H7 (cell line): ENCODE measurements at places on chromosomes 3 and 15. TPM values are rescaled to one million over a fixed set of nuclear protein-coding genes. Genes with fewer than 3 reads are reported as not detected.

DNA sequence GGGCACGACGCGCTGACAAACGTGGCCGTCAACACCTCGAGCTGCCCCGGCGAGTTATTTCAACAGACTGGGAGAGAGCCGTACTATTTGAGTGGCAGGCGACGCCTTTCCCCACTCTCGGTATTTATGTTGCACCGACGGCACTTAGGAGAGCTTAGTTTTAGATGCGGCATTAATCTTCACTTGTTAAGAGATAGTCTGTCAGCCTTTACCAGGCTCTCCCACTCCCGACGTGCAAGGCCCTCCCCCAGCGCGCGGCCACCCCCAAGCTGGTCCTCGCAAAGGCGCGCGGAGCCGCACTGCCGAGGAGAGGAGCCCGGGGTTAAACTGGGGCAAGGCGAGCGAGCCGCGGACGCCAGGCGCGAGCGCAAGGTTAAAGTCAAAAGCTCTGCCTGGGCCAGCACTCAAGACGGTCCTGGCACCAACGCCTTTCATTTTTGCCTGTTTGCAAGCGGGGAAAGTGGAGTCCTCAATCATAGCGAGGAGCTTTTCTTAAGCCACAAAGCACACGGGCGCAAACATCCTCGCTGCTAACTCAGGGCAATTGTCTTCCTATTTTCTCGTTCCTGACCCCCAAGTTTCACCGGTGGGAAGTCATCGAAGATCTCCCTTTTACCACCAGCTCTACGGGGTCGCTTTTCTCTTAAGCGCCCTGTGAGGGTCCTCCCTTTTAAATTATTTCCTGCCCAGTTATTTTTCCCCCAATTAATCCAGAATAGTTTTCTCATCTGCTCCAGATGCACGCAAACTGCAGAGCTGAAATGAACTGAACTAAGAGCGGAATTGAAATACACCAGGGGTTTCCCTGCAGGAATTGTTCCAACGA lies 86.6 kb downstream of the NR2F2 start:
- peak; percentile 74 for DNase-seq

DNA sequence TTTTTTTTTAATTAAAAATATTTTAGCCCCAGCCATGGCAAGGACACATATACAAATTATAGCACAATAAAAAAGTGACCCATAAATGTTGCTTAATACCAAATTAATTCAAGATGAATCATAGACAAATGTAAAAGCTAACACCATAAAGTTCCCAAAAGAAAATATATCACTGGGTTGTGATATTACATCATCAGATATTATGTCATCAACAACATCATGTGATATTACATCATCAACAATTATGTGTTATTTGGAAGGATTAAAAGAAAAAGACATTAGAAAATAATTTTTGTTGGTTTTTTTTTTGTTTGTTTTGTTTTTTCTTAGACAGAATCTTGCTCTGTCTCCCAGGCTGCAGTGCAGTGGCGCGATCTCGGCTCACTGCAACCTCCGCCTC lies 34.5 kb upstream of the ABHD10 start:
- no peak for DNase-seq

GRCh38 chr3:116306149-116306548 lies 139.1 kb downstream of the LSAMP start:
- no peak for DNase-seq

- no peak for DNase-seq
Measured at GRCh38 chr3:56207922-56208321, 260.3 kb downstream of the ERC2 start.

DNA sequence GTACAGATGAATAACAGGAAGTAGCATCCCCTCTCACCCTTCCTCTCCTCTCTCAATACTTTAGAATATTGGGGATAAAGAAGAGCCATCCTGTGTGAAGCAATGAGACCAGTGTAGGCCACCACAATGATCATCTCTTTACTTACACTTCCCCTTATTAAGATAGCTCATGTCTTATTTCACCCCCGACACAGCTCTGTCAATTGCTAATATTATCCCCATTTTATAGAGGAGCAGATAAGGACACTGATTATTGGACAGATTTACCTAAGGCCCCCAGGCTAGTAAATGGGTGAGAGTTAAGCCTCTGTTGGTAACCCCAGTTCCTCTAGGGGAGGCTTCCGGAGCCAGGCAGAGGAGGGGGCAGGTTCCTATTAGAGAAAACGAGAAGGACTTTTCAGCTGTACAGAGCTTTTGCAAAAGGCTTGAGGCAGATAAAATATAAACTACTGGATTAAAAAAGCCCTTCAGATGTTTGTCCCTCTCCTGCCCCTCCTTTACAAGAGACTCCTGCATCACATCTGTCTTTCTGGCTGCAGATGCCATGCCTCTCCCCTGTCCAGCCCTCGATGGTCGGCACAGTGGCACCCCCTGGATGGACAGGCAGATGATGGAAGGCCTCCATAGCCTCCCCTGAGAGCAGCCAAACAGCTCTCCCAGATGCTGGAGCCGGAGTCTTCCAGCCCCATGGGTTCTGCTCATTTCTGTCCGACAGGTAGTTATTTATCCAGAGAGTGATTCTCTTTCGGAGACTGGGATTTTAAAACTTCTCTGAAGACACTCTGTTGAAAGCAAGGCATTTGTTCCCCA lies 49.4 kb upstream of the LCTL start:
- peak; percentile 15 for DNase-seq

- DNase-seq: no peak
Measured at GRCh38 chr3:9255976-9256375, 6.5 kb upstream of the SRGAP3 start.

DNA sequence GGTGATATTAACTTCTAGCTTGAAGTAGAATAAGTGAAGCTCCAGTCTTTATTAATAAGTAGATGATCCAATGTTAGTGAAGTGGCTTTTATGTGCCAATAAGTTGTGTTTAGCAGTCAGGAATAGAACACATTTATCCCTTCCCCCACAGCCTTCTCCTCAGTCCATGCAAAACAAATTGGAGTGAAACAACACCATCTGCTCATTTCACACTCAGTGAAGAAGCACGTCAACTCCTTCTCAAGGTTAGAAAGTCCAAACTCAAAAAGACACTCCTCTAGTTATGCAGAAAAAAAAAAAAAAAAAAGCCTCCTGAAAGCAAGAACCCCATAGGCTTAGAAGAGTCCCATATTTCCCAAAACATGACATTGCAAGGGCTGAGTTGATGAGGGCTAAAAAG lies 18.0 kb upstream of the NEO1 start:
- no peak for DNase-seq

DNA sequence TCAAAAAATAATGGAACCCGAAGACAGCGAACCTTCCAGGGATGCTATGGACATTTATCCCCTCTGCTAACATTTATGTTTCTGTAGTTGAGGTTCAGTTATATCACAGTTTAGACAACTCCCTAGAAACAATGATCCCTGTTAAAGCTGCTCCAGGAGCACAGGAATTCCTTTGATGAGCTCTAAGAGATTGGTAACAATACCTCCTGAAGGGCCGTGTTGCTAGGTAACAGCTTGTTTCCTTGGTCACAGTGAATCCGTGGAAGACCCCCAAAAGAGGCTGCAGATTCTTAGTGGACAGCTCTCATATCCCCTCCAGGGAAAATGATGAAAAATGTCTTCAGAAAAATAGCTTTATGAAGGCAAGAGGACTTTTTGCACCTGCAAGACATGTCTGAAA lies 160.2 kb downstream of the SERPINI1 start:
- peak; percentile 43 for DNase-seq

GRCh38 chr3:34323517-34323916 lies 525.1 kb downstream of the PDCD6IP start:
- DNase-seq: no peak

DNA sequence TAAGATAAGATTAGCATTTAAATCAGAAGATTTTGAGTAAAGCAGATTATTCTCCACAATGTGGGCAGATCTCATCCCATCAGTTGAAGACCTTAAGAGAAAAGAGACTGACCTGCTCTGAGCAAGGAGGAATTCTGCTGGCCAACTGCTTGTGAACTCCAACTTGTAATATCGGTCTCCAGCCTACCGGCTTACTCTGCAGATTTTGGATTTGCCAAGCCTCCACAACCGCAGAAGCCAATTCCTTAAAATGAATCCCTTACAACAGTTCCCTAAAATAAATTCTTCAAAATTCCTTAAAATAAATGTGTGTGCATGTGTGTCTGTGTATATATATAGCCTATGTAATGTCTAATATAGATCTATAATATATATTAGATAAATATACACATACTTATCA lies 107.4 kb upstream of the KLF13 start:
- DNase-seq: no peak

DNA sequence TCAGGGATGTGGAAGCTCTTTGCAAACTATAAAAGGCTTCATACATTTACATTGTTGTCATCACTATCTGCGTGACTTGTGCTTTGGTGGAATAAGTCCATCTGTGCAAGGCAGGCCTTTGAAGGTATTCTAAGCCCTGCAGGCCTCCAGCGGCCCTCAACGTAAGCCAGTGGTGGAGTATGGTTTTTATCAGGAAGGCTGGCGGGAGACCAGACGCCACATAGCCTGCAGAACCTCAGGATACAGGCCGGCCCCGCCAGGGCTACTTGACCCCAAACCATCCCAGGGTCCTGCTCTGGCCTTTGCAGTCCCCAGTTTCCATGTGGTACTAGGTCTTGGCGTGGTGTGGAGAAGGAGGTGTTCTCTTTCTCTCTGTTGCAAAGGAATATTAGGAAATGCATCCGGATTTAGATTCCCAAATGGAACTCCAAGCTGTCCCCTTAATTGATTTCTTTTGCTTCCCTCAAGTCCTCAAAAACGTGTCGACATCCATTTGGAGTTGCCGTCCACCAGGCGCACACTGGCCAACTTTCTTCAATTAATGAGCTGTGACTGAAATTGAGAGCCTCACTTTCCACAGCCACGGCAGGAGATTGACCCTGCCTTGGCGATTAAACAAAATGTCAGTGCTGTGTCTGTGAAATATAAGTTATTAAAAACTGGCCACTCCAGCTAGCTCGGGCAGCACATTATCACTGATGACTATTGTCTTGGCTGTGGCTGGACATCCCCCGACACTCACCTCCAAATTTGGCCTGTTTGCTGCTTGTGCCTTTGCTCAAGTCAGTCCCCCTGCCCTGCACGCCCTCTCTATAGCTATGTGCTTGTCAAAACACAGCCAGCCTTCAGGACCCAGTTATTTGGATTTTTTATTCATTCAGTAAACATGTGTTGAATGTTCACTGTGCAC lies 239.8 kb upstream of the TLE3 start:
- DNase-seq: no peak

DNA sequence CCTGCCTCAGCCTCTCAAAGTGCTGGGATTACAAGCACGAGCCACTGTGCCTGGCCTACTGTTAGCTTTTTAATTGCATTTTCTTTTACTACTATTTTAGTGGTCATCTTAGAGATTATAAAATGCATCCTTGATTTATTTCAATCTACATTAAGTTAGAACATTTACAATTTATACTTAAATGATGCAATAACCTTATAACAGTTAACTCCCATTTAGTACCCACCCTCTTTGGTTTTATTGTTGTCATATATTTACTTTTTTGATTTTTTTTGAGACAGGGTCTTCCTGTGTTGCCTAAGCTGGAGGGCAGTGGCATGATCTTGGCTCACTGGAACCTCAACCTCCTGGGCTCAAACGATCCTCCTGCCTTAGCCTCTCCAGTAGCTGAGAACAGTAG lies 77.3 kb downstream of the PPCDC start:
- DNase-seq: no peak

GRCh38 chr3:139934613-139935015 lies 371 bp upstream of the CLSTN2 start:
- peak; percentile 90 for DNase-seq

DNA sequence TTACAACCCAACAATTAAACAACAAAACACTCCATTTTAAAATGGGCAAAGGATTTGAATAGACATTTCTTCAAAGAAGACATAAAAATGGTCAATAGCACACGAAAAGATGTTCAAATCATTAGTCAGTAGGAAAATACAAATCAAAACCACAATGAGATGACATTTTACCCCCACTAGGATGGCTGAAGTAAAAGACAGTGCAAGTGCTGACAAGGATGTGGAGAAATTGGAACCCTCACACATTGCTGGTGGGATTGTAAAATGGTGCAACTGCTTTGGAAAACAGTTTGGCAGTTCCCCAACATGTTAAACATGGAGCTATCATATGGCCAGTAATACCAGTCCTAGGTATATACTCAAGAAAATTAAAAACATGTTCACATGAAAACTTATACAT lies 11.6 kb downstream of the GALNT15 start:
- no peak for DNase-seq

GRCh38 chr3:25377042-25377441 lies 51.0 kb upstream of the RARB start:
- no peak for DNase-seq

DNA sequence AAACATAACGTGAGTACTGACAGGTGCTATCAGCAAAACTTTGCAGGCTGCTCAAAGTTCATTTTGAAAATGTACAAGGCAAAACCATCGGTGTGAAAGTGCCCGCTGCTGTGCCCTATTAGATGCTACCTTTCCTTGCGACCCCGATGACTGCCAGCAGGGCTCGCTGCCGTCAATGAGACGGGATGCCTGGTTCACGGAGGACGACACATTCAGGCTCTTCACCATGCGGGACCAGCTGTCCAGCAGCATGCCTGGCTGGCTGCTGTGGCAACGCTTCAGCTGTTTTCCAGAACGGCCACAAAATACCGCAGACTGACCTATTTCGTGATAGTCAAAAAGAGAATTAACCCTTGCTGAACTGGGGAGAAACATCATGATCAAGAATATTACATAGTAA lies 92.7 kb upstream of the OCA2 start:
- DNase-seq: peak; percentile 63

DNA sequence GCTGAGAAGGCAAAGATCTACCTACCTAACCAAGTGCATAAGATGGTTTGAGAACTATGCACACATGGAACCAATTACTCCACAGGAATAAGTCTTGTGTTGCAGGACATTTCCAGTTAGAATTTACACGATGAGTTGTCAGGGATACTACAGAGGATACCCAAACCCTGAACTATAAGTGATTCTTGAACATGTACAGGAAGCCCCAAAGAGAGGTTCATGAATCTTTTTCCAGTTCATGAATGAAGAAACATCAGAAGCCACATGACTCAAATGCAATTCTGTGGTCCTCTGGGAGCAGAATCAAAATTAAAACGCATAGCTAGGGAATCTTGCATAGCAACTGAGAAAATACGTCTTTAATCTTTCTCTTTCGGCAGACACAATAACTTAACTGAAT lies 114.1 kb upstream of the LMCD1 start:
- DNase-seq: no peak

DNA sequence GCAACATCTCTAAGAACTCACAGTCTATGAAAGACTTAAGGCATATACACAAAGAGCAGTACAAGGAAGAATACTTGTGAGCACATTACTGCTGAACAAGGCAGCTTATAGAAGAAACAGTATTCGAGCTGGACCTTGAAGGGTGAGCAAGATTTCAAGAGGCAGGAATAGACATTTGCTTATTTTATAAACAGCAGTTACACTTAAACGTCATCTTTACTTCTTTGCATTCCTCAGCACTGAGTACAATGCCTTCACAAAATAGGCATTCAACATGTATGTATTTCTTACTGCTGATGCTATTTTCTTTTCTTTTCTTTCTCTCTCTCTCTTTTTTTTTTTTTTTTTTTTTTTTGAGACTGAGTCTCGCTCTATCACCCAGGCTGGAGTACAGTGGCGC lies 205.8 kb downstream of the ZIC4 start:
- no peak for DNase-seq

PLA2G4F gene
- total RNA-seq: not detected in 2 replicates

TGM5 gene
- total RNA-seq: not detected in 2 replicates

ZPLD1 gene
- not detected in 2 replicates for total RNA-seq

SIDT1 gene
- total RNA-seq: not detected in 2 replicates
